Activated B cell treated with CpG ODN at 0.5 μM for 24 hours (primary cell): ENCODE measurements at places on chromosomes 4 and X. TPM values are rescaled to one million over a fixed set of nuclear protein-coding genes. Genes with fewer than 3 reads are reported as not detected.

Gene VEGFD
- not detected in 2 replicates for total RNA-seq

- no peaks in the 10 kb centered on the region for H3K4me1 ChIP-seq
- H3K36me3 ChIP-seq = no peaks in the 10 kb centered on the region
- no peak for DNase-seq
These were observed 12.2 kb downstream of the EPHA5 start for GRCh38 chr4:65658117-65658516.

GRCh38 chr4:159540501-159540900, 437.6 kb downstream of the RAPGEF2 start:
- H3K36me3 ChIP-seq = no peaks in the 10 kb centered on the region
- H3K4me3 ChIP-seq = no peak overlapping the region
- no peak overlapping the region for H3K27ac ChIP-seq
- no peak for DNase-seq

GRCh38 chr4:6134612-6135220, 65.6 kb downstream of the JAKMIP1 start:
- no peaks in the 10 kb centered on the region for H3K27me3 ChIP-seq
- no peak for DNase-seq
- H3K4me1 ChIP-seq = no peaks in the 10 kb centered on the region
- no peak overlapping the region for H3K27ac ChIP-seq
- H3K36me3 ChIP-seq = no peaks in the 10 kb centered on the region
- no peak overlapping the region for H3K4me3 ChIP-seq

Gene SGMS2
- total RNA-seq = not detected in 2 replicates

DNA sequence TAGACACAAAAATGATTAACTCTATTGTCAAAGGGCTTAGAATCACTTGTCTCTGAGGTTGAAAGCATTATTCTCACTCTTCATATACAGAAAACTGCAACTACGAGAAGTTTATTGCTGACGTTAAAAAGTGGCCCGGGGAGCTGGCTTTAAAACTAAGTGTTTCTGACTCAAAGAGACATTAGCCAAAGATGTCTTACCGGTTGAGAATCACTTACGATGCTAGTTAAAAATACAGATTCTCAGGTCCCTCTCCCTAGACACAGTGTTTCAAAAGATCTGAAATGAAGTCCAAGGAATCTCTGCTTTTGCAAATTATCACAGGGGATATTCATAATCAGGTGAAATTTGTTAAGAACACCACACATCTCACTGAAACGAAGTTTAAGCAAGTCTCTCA, 1.2 kb downstream of the GNPDA2 start:
- no peaks in the 10 kb centered on the region for H3K27me3 ChIP-seq
- no peak for DNase-seq
- peaks cover 38% of the 10 kb centered on the region for H3K4me1 ChIP-seq
- H3K4me3 ChIP-seq = peak overlapping the region; percentile 97
- peaks cover 24% of the 10 kb centered on the region for H3K36me3 ChIP-seq
- peak overlapping the region; percentile 96 for H3K27ac ChIP-seq

Gene DRD5
- total RNA-seq = not detected in 2 replicates

GRCh38 chrX:54049801-54050200, 5.5 kb upstream of the PHF8 start:
- H3K27me3 ChIP-seq = no peaks in the 10 kb centered on the region
- no peak for DNase-seq
- peaks cover 9% of the 10 kb centered on the region for H3K4me1 ChIP-seq
- no peaks in the 10 kb centered on the region for H3K36me3 ChIP-seq

Gene MXRA5
- not detected in 2 replicates for total RNA-seq

Gene STS
- 3.9 and 4.0 TPM in 2 replicates for total RNA-seq

DNA sequence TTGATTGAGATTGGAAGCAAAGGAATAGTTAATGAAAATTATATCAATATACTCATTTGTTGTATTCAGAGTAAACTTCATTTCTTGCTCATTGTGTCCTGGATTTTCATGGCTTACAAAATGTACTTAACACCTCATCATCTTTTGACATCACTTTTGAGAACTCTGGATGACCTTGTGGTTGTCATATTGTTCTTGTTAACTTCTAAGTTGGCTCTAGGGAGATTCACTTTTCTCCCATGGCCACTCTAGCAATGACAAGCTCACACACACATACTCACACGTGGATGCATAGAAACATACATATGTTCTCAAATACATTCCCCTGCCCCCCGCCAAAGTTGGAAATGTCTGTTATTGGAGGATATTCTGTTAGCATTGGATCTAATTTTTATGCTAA, 15.3 kb downstream of the PHEX start:
- no peaks in the 10 kb centered on the region for H3K27me3 ChIP-seq
- H3K27ac ChIP-seq = no peak overlapping the region
- no peaks in the 10 kb centered on the region for H3K4me1 ChIP-seq

- H3K27me3 ChIP-seq = no peaks in the 10 kb centered on the region
- H3K36me3 ChIP-seq = peaks cover 43% of the 10 kb centered on the region
- DNase-seq = no peak
- no peak overlapping the region for H3K4me3 ChIP-seq
These were observed 238.1 kb downstream of the DHRSX start for GRCh38 chrX:2262668-2263055.

Gene TENM3
- not detected in 2 replicates for total RNA-seq

Gene NLGN3
- 0.46 and 0.67 TPM in 2 replicates for total RNA-seq

Gene ATP7A
- 8.2 and 9.4 TPM in 2 replicates for total RNA-seq

Gene MAGEA10
- not detected in 2 replicates for total RNA-seq

DNA sequence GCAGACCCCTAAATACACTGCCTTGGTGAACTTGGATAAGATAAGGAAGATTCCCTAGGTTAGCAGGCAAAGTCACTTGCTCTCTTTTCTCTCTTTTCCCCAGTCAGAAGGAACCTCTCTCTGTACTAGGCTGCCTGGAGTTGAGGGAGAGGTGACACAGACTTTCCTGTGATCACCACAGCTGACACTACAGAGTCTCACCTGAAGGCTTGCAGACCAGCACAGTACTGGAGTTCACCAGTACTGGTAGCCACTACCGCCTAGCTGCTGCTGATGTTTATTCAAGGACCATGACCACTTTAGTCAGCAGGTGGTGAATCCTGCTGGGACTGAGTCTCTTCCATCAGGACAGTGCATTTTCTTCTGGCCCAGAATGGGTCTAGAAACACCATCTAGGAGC, 63.3 kb downstream of the PTPN13 start:
- no peaks in the 10 kb centered on the region for H3K4me1 ChIP-seq
- H3K36me3 ChIP-seq = no peaks in the 10 kb centered on the region
- H3K4me3 ChIP-seq = no peak overlapping the region
- no peak overlapping the region for H3K27ac ChIP-seq

DNA sequence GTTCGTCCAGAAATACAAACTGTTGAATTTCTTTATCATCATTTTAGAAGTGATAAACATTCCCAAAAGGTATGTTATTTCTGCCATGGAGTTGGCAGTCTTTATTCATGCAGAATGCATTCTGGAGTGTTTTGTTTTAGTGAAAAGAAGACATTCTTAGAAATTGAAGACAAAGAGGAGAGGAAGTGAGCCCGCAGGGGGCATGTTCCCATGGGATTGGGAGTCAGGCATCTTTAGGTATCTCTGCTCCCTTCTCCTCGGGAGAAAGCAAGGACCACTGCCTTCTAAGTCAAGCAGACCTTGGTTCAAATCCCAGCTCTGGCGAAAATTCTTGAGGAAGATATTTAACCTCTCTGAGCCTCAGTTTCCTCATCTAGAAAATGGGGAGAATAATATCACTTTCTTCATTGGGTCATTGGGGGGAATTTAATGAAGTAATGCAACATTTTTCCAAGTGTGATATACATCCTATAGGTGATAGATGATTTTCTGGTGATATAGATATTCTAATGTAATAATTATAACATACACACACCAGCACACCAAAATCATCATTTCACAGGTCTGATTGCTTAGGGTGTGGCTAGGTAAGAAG, 26.5 kb upstream of the CHRNA9 start:
- no peak for DNase-seq
- no peaks in the 10 kb centered on the region for H3K27me3 ChIP-seq
- H3K27ac ChIP-seq = peak overlapping the region; percentile 92

- H3K4me1 ChIP-seq = no peaks in the 10 kb centered on the region
- peaks cover 10% of the 10 kb centered on the region for H3K27me3 ChIP-seq
- H3K4me3 ChIP-seq = no peak overlapping the region
- H3K36me3 ChIP-seq = no peaks in the 10 kb centered on the region
These were observed 63.6 kb upstream of the TSPAN5 start for GRCh38 chr4:98722000-98722399.

Gene FRG1
- total RNA-seq = 45.1 and 49.0 TPM in 2 replicates
